Tibial nerve (tissue), 4 donors: ENCODE measurements at places on chromosomes 2 and 18.

- H3K27ac ChIP-seq, result peak overlapping the region; percentile 98
- H3K4me1 ChIP-seq, result peaks cover 13% of the 10 kb centered on the region
- peak overlapping the region; percentile 89 for H3K4me3 ChIP-seq
- no peaks in the 10 kb centered on the region for H3K27me3 ChIP-seq
- peaks cover 26% of the 10 kb centered on the region for H3K36me3 ChIP-seq
Measured at GRCh38 chr2:97663626-97663961, 250 bp downstream of the ACTR1B start.

DNA sequence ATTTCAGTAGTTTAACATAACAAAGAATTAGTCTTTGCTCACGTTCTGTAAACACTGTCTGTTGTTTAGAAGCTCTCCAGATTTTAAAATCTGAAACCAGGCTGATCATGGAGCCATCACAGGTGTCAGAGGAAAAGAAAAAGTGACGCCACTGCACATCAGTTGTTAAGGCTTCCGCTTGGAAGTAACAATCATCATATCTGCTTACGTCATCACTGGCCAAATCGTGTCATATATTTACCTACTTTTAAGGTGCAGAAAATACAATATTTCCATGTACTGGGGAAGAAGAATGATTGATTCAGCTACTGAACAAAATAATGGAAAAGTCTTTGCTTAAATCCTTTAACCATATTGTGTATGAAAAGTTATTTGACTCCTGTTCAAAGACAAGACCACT, 382.6 kb upstream of the MC4R start:
- no peak overlapping the region for H3K27ac ChIP-seq

DNA sequence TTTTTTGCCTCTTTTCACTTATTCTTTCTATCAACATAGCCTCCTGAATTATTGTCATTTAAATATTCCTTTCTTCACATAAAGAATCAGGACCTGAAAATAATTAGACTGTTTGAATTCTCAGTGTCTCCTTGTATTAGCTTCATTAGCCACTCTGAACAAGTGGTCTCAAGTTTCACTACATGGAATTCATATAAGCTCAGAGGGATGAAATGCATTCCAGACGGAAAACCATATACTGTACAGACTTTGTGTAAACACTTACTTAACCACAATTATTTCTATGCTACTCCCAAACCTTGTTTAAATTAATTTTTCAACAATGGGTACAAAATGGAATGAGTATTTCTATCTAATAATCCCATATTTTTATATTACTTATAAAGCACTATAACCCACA, 53.4 kb downstream of the CHN1 start:
- no peak overlapping the region for H3K4me3 ChIP-seq
- no peaks in the 10 kb centered on the region for H3K36me3 ChIP-seq
- no peak overlapping the region for H3K27ac ChIP-seq
- no peaks in the 10 kb centered on the region for H3K27me3 ChIP-seq
- no peak for DNase-seq

- no peak overlapping the region for H3K4me3 ChIP-seq
- DNase-seq, result no peak
- H3K36me3 ChIP-seq, result no peaks in the 10 kb centered on the region
- H3K27me3 ChIP-seq, result no peaks in the 10 kb centered on the region
Measured at GRCh38 chr2:77397763-77398162, 124.4 kb downstream of the LRRTM4 start.

GRCh38 chr2:134623796-134624195, 95.0 kb downstream of the TMEM163 start:
- H3K36me3 ChIP-seq, result no peaks in the 10 kb centered on the region
- H3K27me3 ChIP-seq, result no peaks in the 10 kb centered on the region
- no peak overlapping the region for H3K27ac ChIP-seq
- H3K4me1 ChIP-seq, result no peaks in the 10 kb centered on the region

DNA sequence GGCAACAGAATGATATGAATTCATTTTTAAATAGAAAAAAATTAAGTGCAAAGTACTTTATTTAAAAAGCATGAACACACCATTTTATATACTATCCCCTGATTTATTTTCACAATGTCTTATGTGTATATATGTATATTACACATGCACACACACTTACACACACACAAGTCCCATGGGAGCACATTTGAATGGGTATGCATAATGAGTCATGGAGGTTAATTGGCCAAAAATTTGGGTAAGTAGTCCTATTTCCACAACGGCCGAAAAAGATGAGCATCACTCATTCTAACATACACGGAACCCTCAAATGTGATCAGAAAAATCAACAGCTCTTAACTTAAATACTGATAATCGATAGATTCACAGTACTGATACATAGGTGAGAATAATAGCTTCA, 97.4 kb upstream of the NABP1 start:
- H3K4me1 ChIP-seq, result no peaks in the 10 kb centered on the region
- no peaks in the 10 kb centered on the region for H3K36me3 ChIP-seq
- H3K27me3 ChIP-seq, result no peaks in the 10 kb centered on the region
- no peak for DNase-seq
- H3K4me3 ChIP-seq, result no peak overlapping the region

- DNase-seq, result no peak
- no peak overlapping the region for H3K4me3 ChIP-seq
- H3K27ac ChIP-seq, result no peak overlapping the region
- no peaks in the 10 kb centered on the region for H3K4me1 ChIP-seq
Measured at GRCh38 chr2:106841886-106842645, 43.9 kb downstream of the ST6GAL2 start.

GRCh38 chr2:20666005-20666303, 990 bp upstream of the GDF7 start:
- H3K4me1 ChIP-seq, result peaks cover 19% of the 10 kb centered on the region
- H3K27me3 ChIP-seq, result no peaks in the 10 kb centered on the region
- H3K4me3 ChIP-seq, result peak overlapping the region; percentile 37
- H3K27ac ChIP-seq, result peak overlapping the region; percentile 6
- H3K36me3 ChIP-seq, result no peaks in the 10 kb centered on the region

DNA sequence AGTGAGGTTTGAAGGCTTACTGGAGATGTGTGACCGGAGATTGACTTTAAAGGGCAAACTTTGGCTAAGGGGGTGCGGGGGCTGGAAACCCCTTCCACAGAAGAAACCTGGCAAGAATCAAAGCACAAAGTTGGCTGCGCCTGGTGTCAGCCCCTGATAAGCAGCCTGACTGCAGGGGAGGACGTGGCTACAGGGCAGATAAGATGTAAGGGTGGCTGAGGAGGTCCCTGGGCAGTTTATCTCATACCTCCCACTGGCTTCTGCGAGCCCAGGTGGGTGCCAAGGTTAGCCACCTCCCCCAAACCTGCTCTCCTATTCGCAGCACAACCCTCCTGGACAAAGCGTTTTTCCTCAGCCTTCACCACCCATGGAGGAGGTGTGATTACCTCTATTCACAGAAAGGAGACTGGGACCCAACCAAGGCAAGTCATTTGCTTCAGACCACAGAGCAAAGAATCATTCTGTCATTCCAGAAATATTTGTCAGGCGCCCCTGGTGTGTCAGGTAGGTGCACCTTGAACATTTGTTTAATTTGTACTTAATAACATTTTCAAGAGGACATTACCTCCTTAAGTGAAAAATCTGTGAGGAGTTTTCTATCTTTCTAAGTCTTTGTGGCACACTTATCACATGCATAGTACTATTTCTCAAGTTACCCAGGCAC, 73.1 kb upstream of the IL1R1 start:
- no peak for DNase-seq
- no peaks in the 10 kb centered on the region for H3K36me3 ChIP-seq
- peak overlapping the region; percentile 82 for H3K27ac ChIP-seq
- no peaks in the 10 kb centered on the region for H3K27me3 ChIP-seq
- peaks cover 7% of the 10 kb centered on the region for H3K4me1 ChIP-seq
